ENCODE measurements at places on chromosomes 1 and 21.

- DNase-seq: no peak
Measured at GRCh38 chr1:69167876-69168275, 399.8 kb upstream of the LRRC7 start.

DNA sequence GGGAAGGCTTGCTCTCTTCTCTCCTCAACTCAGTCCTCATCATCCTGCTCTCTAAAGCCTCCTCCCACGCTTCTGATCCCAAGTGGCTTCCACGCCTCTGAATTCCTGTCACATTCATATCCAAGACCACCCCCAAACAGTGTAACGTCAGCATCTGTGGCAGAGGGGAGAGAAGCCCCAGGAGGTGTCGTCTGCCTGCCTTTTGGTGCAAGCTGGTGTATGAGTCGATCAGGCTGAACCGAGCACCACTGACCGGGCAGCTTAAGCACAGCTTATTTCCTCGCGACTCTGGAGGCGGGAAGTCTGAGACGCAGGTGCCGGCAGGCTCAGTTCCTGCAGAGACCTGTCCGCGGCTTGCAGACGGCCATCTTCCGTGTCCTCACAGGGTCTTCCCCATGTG, 123.8 kb upstream of the RAB4A start:
- DNase-seq: no peak

GRCh38 chr1:22557341-22557950, 5.8 kb upstream of the EPHA8 start:
- DNase-seq: no peak

GRCh38 chr1:35115459-35116383, 36.5 kb downstream of the ZMYM1 start:
- DNase-seq: no peak

- no peak for DNase-seq
Measured at GRCh38 chr1:1325288-1326074, 879 bp downstream of the CPTP start.

DNA sequence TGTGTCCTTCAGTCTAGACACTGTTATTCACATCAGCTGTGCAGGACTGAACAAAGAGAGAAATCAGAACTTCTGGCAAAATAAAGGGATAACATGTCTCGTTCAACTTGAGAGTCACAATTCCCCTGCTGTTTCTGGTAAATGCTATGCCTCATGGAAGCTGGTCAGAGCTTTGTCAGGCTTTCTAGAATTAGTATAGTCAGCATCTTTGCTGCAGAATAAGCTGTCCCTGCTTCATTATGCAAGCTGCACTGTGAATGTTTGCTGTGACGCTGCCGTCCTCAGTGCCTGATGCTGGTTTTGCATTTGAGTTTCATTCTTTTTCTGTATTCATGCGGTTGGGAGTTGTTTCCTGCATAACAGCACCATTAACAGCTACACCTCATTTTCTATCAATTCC, 96.4 kb upstream of the KCNJ6 start:
- no peak for DNase-seq

DNA sequence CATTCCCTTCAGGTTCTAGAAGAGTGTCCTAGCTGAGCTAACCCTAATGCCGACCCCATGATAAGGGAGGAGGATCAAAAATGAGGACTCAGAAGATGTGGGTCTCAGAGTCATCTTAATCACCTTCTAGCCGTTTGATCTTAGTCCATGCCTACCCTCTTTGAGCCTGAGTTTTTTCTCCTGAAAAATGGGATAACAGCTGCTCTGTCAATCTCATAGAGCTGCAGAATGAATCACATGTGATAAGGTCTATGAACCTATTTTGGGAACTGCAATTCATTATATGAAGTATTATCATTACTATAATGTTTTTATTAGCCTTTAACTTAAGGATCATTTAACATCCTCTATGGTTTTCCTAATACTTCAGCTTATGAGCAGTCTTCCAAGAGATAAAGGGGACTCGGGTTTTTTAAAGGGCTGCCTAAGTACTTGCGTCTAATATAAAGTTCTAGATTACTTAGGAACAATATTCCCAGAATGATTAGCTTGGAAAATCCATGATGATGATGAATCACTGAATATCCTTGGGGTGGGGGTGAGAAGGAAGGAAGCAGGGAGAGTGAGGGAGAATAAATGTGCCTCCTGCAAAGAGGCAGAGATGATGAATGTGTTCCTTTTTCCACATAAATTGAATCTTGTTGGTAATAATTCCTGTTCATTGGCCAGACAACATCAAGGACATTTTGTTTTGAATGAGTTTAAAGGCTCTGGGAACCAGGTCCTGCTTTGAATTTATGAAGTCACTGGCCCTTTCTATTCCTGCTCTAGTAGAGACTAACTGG, 66.8 kb downstream of the COLGALT2 start:
- DNase-seq: no peak

DNA sequence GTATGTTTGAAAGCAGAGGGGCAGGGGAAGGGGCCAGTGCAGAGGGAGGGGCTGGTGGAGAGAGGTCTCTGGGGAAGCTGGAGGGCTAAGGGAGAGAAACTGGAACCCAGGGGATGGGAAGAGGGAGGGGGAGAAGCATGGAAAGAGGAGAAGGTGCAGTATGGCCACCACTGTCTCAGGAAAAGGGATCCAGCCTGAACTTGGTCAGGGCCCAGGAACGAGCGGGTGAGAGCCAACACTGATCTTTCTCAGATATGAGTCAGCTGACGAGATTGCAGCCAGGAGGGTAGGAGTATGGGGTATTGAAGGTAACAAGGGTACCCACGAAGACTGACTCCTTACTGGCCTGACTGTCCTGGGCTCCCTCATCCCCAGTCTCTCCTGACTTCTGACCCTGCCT, 18.0 kb downstream of the TIE1 start:
- no peak for DNase-seq

- DNase-seq: peak; percentile 11
Measured at GRCh38 chr21:33299181-33299752, 25.5 kb upstream of the IFNAR1 start.

DNA sequence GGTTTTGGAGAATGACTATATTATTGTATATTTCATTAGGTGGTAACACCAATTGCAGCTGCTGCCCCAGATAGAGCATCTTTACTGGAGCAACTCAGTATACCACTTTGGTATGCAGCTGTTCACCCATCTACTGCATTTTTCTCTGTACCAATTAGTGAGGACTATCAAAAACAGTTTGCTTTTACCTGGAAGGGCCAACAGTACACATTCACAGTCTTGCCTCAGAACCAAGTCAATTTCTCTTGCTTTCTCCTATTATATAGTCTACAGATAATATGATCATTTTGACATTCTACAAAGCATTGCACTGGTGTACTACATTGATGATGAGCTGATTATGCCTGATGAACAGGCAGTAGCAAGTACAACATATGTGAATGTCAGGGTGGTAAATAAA, 99.3 kb downstream of the PTPRU start:
- no peak for DNase-seq

DNA sequence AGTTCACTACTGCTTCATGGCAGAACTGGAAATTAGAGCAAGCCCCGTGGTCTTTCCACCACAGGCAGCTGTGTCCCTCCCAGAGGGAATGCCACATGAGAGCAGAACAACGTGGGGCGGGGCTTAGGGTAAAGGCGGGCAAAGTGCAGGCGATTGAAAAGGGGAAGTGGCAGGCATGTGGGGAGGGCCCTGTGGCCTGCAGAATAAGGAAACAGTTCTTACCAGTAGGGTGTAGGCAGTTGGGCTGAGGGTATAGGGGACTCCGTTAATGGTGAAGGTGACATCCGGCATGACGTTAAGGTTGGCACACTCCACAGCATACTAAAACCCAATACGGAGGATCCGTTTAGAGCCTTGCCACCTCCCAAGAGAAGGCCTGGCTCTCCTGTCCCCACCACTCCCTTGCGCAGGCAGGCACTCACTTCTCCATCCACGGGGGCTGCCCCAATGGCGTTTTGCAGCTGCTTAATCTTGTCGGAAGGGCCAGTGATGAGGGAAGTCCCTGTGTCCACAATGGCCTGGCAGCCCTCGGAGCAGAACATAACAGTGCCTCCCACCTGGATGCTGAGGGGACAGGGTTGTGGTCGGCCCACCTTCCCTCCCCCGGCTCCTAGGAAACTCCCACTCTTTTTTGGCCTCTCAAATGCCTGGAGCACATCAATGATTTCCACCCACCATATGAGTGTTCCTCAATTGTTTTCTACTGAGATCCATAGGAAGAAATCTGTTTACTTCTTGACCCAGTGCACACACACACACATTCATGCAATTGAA, 9.1 kb upstream of the RAB7B start:
- DNase-seq: peak; percentile 28

DNA sequence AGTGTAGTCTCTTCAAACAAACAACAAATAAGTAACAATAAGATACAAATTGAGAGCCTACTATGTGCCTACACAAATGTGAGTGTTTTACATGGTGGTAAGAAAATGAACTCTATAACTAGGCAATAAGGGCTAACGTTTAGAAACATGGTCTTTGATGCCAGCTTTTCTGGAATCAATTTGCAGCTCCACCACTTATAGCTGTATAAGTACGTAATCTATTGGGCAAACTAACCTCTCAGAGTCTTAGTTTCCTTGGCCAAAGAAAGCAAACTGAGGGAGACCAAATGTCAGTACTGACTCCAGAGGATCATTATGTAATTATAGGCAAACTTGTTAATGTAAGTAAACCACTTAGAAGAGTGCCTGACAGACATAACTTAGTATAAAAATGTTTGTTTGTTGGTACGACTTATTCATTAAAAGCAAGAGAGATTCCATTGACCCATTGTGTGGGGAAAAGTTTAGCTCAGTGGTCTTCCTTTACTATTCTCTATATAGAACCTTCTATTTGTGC, 59.7 kb downstream of the LBR start:
- DNase-seq: no peak

DNA sequence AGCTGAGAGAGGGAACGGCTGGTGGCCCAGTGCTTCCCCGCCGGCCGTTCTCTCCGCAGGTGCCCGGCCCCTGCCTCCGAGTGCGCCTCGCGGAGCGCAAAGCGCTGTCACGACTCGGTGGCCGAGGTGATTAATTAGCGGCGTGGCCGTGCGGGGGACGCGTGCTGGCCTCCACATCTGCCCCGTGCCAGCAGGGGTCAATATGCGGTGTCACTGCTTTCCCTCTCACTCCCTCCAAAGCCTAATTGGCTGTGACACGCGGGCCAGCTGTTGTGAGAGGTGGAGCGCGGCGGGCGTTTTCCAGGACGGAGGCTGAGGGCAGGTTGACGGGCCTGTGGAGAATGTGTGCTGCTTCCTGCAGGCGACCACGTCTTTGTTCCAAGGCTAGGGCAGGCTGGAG, 239.0 kb downstream of the LMX1A start:
- no peak for DNase-seq

DNA sequence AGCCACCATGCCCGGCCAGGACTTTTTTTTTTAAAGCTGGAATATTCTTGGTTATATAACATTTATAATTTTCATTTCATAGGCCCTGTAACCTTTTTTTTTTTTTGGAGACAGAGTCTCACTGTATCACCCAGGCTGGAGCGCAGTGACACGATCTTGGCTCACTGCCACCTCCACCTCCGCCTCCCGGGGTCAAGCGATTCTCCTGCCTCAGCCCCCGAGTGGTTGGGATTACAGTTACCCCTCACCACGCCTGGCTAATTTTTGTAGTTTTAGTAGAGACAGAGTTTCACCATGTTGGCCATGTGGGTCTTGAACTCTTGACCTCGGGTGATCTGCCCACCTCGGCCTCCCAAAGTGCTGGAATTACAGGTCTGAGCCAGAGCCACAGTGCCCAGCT, 12.6 kb downstream of the ZYG11B start:
- no peak for DNase-seq

DNA sequence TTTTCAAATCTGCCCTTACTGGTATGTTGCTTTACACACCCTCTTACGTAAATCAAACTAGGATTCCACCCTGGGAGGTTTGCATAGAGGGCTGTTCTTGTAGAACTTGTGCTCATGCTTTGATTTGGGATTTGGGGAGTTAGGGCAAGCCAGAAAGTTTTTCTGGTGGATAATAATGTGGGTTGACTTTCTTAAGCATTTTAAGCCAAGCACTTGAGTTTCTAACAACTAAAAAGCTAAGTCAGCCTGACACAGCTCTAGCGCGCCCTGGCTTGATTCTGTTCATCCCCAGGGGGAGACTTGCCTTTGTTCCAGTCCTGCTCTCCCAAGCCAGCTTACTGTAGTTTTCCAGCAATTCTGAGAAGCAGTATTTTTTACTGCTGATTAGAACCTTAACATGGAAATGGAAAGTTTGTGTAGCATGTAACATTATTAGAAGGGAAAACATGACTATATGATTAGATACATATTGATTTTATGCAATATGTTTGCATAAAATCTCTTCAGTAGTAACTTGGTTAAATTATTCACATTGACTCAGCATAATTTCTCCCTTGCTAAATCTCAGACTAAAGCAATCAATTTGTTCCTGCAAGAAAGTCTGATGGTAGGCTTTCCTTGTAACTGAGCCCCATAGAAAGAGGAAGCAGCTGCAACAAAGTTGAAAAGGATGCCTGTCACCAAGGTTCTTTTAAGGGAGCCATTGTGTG, 11.0 kb upstream of the PGD start:
- DNase-seq: no peak

DNA sequence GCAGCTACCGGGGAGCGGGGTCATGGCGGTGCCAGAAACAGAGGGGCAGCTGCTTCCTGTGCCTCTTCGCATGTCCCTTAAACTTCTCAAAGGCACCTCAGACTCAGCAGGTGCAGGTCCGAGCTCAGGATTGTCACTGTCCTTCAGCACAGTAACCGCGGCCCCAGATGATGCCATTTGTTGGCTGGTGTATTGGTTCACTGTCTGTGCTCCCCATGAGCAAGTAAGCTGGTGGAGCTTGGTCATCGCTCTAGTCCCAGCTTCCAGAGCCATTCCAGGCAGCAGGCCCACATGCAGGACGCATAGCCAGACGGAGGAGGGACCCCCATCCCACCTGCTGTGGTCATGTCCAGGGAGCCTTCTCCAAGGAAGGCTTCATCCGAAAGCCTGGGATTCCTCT, 154.0 kb upstream of the AJAP1 start:
- DNase-seq: no peak

- DNase-seq: no peak
Measured at GRCh38 chr1:13806108-13806507, 106.1 kb downstream of the PRDM2 start.

DNA sequence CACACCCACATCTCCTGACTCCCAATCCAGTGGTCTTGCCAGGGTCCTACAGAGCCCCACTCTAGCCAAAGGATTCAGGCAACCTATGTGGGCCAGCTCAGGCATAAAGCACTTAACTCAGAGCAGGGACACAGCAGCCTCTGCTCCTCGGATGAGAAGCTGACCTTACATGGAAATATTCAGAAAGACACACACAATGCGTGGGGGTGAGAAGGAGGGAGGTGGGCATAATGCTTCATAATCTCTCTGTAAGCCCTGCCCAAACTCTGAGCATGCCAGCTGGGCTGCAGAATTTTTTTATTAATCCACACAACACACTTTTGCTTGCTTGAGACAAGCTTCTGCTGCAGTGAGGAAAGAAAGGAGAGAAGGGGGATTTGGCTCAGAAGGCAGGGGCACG, 21.6 kb downstream of the KCND3 start:
- no peak for DNase-seq

GRCh38 chr1:47298025-47298699, 15.8 kb downstream of the STIL start:
- DNase-seq: no peak

DNA sequence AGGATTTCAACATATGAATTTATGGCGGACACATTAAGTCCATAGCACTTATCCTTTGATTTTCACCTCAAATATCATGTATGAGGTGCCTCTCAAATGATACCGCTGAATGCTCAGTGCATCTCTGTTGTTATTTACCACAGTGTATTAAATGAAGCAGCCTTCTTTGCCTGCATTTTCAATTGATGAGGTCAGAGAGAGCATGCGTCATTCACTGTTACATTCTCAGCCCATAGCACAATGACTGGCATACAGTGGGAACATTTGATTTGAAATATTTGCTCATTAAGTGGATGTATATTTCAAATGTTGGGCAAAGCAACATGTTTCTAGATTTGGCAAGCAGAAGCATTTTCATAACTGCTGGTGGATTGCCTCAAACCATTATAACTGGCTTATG, 45.7 kb downstream of the LRRC7 start:
- no peak for DNase-seq
